ENCODE measurements at places on chromosomes 13 and 19.

- DNase-seq = no peak
These were observed 2.0 kb upstream of the POLD1 start for GRCh38 chr19:50381881-50382729.

DNA sequence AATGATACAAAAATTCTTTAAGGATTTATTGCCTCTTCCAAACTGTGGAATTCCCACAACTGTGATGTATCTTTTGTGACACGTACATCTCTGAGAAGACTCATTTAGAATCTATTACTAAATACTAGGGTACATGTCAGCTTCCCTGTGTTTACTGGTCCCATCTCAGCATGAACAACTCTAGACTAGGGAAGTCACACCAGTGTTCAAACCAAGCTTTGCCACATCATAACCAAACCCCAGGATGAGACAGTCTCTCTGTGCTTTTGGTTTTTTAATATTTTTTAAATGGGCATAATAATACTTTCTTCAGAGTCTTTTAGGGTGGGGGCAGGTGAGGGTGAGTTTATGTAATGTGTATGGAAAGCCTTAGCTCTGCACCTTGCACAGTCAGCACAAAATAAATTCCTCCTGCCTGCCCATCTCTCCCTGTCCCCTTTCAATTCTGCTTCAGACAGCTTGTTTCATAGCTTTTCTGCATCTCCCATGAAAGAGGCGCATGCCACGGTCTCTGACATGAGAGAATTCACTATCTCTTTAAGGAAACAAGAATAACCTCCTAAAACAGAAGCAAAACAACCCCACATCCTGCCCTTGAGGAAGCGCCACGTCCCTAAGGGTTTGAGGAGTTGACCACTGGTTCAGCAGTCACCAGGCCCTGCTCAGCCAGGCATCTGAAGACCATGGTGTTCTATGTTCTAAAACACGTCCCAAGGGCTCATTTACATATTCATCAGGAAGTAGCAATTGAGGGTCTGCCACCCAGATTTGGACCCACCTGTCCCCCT lies 174.5 kb downstream of the USP12 start:
- DNase-seq = no peak

DNA sequence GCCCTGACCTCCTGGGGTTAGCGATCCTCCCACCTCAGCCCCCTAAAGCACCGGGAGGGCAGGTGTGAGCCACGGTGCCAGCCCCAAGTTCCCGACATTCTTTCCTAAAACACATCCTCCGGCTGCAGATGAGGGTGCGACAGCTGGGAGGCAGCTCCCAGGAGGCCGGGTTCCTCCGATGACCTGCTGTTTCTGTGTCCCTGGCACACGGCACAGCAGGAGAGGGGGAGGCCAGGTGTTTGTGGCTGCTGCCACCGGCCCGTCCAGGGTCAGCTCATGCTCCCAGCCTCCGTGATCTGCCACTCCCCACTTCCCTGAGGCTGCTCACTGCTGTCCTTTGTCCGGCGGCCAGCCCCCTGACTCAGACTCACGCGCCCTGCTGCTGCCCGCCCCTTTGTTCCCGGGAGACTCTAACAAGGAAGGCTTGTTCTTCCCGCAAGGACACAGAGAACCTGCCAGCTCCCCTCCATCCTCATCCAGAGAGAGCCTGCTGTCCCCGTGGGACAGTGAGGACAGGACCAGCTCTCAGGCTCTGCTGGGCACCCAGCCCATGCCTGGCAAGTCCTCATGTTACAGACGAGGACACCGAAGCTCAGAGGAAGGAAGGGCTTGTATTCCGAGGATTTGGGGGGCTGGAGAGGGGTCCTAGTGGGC lies 10.6 kb upstream of the MADCAM1 start:
- DNase-seq = no peak

DNA sequence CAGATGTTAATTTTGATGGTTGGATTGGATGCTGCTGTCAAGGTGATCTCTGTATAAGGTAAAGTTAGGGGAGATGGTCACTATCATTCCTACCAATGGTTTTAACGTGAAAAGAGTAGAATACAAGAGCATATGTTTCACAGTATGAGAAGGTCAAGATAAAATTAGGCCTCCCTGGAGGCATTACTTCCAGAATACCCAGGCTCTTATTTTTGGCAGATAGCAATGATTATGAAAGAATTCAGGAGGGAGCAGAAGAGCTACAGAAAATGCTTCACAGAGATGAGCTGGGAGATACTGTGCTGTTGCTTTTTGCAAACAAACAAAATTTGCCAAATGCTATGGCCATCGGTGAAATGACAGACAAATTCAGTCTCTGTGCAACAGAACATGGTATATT lies 547.5 kb upstream of the SPRY2 start:
- DNase-seq = no peak

- DNase-seq = no peak
These were observed 103.9 kb upstream of the OBI1 start for GRCh38 chr13:78762825-78763224.

GRCh38 chr19:35929876-35930275 lies 6.3 kb upstream of the LRFN3 start:
- DNase-seq = no peak

All from stimulated activated CD4-positive, alpha-beta T cell treated with anti-CD3 and anti-CD28 coated beads, Interleukin-2, amount 100 ng/mL, for 48 hours (primary cell).